ENCODE measurements at places on chromosomes 7 and 10.

GRCh38 chr10:32150532-32151101 is 94.4 kb upstream of the KIF5B start:
- no peaks in the 10 kb centered on the region for H3K4me1 ChIP-seq
- H3K36me3 ChIP-seq, result no peaks in the 10 kb centered on the region
- no peak overlapping the region for H3K27ac ChIP-seq
- DNase-seq, result no peak
- H3K4me3 ChIP-seq, result no peak overlapping the region
- H3K27me3 ChIP-seq, result no peaks in the 10 kb centered on the region

DNA sequence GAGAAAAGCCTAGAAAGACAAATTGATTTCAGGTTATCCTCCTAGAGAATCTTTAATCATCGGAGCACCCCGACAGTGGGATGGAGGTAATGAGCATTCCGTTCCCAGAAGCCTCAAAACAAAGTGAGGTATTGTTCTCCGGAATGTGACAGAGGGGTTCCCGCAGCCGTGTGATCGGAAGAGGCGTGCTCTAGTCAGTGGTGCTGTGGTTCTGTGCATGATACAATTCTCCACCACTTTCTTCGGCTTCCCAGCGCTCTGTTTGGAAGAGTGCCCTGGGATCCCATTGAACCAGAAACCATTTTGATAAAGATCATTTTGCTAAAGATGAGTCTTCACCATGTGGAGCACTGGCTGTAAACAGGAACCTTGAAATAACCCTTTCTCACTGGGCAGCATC is 434.6 kb downstream of the PAXIP1 start:
- no peak overlapping the region for H3K27ac ChIP-seq
- H3K27me3 ChIP-seq, result no peaks in the 10 kb centered on the region
- H3K36me3 ChIP-seq, result no peaks in the 10 kb centered on the region
- no peaks in the 10 kb centered on the region for H3K4me1 ChIP-seq
- H3K4me3 ChIP-seq, result no peak overlapping the region

DNA sequence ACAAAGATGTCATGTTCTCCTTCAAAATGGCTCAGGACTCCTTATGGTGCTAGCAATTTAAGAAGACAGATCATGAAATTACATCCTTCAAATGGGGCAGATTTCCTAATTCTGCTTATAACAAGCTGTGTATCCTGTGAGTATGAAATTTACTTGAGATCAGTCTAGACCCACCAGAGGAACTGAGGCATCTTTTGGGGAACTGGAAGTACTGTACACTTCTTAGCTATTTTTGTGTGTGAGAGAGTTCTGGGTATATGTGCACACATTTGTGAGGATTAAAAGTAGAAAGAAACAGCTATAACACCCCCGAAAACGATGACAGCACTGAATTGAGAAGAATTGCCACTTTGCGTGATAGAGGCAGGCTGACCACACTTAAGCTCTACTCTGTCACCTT is 187.0 kb upstream of the CCDC6 start:
- no peaks in the 10 kb centered on the region for H3K27me3 ChIP-seq
- no peak overlapping the region for H3K4me3 ChIP-seq
- no peak for DNase-seq
- no peaks in the 10 kb centered on the region for H3K36me3 ChIP-seq

GRCh38 chr10:63464402-63465292 is 1.1 kb downstream of the JMJD1C start:
- no peaks in the 10 kb centered on the region for H3K36me3 ChIP-seq
- H3K4me1 ChIP-seq, result peaks cover 2% of the 10 kb centered on the region
- H3K27ac ChIP-seq, result no peak overlapping the region
- H3K4me3 ChIP-seq, result peak overlapping the region; percentile 55
- no peaks in the 10 kb centered on the region for H3K27me3 ChIP-seq

GRCh38 chr7:148598351-148598750 is 7.8 kb downstream of the C7orf33 start:
- H3K27me3 ChIP-seq, result no peaks in the 10 kb centered on the region
- H3K4me3 ChIP-seq, result no peak overlapping the region
- no peak overlapping the region for H3K27ac ChIP-seq
- no peaks in the 10 kb centered on the region for H3K4me1 ChIP-seq
- no peak for DNase-seq
- no peaks in the 10 kb centered on the region for H3K36me3 ChIP-seq
